ENCODE measurements at places on chromosomes 2 and 18.

- no peak for DNase-seq
These were observed 17.9 kb upstream of the ASB1 start for GRCh38 chr2:238408615-238409340.

- DNase-seq = no peak
These were observed 109.2 kb downstream of the CDCA7 start for GRCh38 chr2:173463846-173464245.

DNA sequence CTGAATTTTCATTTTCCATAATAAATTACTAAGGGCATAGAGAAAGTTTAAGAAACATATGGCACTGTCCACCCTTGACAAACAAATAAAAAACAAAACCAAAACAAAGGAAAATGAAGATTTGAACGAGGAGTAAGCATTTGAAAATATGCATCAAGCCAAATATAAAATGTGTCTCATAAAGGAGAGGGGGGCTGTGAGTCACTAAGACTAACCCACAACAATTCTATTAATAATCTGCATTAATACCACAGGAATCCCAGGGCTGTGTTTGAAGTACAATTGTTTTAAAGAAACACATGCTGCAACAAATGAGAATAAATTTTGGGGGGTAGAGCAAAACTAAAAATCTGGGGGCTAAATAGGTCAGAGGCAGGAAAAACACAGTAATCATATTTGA lies 53.8 kb upstream of the STK17B start:
- DNase-seq = no peak

DNA sequence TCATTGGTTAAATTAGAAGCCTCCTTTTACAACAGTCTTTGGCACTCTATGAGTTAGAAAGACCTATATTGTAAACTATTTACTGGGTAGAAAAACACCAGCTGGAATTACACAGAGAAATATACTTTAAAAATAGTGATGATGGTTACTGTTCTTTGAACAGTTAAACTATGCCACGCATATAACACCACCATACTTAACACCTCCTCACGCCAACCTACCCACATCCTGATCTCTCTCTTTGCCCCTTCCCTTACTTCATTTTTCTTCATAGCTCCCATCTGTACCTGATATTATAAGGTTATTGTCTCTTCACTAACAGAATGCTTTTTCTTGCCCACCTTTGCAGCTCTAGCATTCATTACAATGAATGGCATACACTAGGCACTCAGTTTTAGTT lies 173.8 kb downstream of the DPP4 start:
- DNase-seq = no peak

GRCh38 chr2:10085043-10085667 lies 4.9 kb upstream of the CYS1 start:
- DNase-seq = no peak

GRCh38 chr2:218290316-218291261 lies 1.7 kb downstream of the TMBIM1 start:
- DNase-seq = no peak
